ENCODE measurements at places on chromosomes 16 and 17.

DNA sequence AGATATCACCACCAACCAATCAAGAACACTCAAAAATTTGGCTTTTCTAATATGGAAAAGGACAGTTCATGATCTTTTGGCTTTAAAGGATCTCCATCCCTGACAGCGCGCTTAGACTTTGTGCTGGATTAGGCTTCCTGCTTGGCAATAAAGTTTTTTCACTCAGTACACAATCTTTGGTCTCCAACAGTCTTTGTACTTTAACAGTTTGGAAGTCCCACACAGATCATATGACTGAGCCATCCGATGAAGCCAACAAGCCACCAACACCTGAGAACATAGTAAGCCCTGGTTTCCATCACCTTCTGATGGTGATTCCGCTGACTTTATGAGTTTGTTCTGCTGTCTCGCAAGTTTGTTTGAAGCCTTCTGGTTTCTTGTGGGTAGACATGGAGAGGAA lies 34.3 kb downstream of the SMURF2 start:
- no peak for DNase-seq

- DNase-seq = no peak
Measured at GRCh38 chr17:41792845-41793783, 6.6 kb upstream of the JUP start.

GRCh38 chr16:81495321-81496234 lies 51.0 kb downstream of the CMIP start:
- DNase-seq = no peak

GRCh38 chr17:72603420-72604242 lies 482.8 kb downstream of the SOX9 start:
- no peak for DNase-seq

- no peak for DNase-seq
Measured at GRCh38 chr16:515939-516226, 11.6 kb upstream of the CAPN15 start.

- DNase-seq = no peak
Measured at GRCh38 chr17:38449364-38449763, 21.1 kb downstream of the ARHGAP23 start.

DNA sequence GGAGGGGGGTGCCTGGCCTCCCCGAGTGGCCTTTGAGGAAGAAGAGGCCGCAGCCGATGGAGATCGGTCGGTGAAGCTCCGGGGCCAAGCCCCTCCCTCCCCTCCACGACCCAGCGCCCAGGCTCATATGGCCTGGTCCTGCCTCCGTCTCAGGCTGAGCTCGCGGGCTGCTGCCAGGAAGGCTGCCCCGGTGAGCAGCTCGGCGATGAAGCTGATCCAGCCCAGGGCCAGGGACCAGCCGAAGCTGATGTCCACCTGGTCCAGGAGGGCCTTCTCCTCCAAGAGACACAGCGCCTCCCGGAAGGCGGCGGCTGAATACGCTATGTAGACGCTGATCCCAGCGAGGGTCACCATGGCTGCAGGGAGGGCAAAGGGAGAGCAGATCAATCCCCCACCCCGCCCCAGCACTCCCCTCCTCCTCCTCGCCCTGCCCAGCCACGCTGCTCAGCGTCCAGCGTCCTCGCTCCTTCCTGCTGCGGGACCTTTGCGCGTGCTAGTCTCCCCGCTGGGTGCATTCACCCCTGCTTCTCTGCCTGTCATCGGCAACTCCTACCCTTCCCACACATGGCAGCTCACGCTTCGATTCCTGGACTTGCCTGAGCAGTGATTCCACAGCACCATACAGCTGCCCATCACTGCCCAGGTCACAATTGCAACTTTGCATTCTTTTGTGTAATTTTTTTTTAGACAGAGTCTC lies 20.5 kb downstream of the TMEM114 start:
- DNase-seq = no peak

DNA sequence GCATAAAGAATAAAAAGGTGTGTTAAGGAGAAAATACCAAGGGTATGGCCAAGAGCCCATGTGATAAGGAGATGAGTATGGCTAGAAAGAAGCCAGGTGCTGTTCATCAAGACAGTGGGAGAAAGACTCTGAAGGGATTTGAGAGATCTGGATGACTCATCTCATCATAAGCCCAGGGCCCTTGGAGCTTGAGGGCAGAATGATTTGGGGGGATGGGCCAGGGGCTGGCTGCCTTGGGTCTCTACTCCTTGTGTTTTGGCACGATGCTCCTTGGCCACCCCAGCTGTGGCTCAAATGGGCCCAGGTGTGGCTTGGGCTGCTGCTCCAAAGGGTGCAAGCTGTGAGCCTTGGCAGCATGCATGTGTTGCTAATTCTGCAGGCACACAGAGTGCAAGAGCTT lies 14.5 kb upstream of the TNFRSF13B start:
- no peak for DNase-seq

- DNase-seq = peak; percentile 9
Measured at GRCh38 chr17:43402078-43402477, 3.3 kb downstream of the ARL4D start.

DNA sequence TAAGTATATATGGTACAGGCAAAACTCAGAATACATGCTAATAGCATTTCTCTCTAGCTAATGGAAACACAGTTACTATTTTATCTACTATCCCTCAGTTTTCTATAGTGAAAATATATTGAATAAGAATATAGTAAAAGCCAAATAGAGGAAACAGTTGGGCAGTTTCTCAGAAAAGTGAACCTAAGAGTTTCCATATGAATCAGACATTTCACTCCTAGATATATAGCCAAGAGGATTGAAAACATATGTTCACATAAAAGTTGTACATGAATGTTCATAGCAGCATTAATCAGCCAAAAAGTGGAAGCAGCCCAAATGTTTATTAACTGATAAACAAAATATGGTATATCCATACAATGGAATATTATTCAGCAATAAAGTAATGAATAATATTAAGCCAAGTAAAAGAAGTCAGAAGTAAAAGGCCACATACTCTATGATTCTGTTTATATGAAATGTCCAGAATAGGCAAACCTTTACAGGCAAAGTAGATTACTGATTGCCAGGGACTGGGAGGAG lies 134.6 kb downstream of the CYB561 start:
- no peak for DNase-seq

GRCh38 chr17:17172001-17172939 lies 33.9 kb downstream of the PLD6 start:
- no peak for DNase-seq

GRCh38 chr17:72381597-72382397 lies 261.0 kb downstream of the SOX9 start:
- DNase-seq = peak; percentile 81

DNA sequence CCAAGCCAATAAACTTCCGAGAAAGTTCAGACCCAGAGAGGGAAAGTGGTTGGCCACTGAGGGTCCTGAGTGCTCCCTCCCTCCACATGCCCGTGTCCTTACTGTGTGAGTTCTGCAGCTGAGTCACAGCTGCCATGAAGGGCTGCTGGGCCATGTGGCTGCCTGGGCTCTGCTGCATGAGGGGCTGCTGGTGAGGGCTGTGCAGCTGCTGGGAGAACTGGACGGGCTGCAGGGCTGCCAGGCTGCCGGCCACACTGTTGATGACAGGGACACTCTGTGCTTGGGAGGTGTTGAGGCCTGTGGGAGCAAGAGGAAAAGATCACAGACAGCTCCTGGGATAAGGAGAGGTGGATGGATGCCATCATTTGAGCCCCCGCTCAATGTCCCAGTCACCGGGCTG lies 44.0 kb downstream of the HNF1B start:
- no peak for DNase-seq

GRCh38 chr16:86158688-86159360 lies 259.9 kb downstream of the IRF8 start:
- DNase-seq = no peak

DNA sequence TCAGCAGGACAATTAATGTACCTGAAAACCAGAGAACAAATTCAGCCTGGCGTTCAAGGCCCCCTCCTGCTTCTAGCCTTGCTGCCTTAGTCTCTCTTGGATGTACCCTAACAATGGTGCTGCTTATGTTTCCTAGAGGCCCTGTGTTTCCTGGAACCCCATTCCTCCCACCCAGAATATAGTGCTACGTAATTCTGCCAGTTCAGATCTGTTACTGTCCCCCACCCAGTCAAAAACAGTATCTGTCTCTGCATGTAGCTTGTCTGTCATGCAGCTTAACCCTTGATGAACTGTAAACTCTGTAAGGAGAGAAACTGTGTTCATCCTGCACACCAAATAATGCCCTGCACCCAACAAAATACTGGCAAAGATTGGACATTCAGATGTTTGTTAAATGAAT lies 6.8 kb downstream of the MRTFB start:
- no peak for DNase-seq
